ENCODE measurements at places on chromosomes 2 and 18.

- H3K36me3 ChIP-seq: peaks cover 14% of the 10 kb centered on the region
- no peak overlapping the region for H3K4me3 ChIP-seq
- no peaks in the 10 kb centered on the region for H3K27me3 ChIP-seq
- DNase-seq: no peak
These were observed 18.0 kb downstream of the FBXO41 start for GRCh38 chr2:73266061-73266901.

DNA sequence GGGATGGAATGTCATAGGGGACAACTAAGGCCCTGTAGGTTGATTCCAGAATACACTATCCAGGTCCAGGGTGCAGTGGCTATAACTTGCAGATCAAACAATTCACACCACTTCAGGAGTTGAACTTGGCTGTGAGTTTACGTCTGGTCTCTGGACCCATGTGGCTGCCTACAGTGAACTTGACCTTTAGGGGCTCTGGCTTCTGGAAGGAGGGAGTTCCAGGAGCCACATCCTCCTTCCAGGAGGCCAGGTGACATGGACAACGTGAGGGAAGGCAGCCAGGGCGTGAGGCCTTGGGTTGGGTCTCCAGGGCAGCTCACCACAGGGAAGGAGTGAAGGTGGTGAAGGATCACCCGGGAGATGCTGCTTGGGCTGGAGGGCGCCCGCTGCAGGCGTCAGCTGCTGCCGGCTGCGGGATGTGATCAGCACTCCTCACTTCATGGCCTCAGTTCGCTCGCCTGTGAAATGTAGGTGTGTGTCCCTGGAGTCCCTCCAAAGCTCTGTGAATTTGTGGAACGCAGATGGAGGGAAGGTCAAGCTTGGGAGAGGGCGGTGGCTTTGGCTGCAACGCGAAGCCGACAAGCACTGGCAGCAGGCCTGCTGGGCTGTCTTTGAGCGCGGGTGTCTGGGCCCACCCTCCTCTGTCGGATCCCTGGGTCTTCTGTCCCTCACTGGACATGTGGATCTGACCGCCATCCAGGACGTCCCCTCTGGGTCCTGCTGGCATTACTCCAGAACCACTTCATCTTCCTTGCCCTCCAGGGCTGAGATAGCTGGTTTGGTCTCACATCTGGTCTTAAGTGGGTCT is 146.5 kb downstream of the GLI2 start:
- no peak overlapping the region for H3K27ac ChIP-seq
- no peaks in the 10 kb centered on the region for H3K27me3 ChIP-seq
- H3K36me3 ChIP-seq: no peaks in the 10 kb centered on the region
- no peak for DNase-seq
- no peaks in the 10 kb centered on the region for H3K4me1 ChIP-seq
- no peak overlapping the region for H3K4me3 ChIP-seq

- H3K27ac ChIP-seq: no peak overlapping the region
- H3K36me3 ChIP-seq: no peaks in the 10 kb centered on the region
- H3K27me3 ChIP-seq: peaks cover 7% of the 10 kb centered on the region
- no peak for DNase-seq
- H3K4me3 ChIP-seq: no peak overlapping the region
These were observed 759.7 kb upstream of the FANCL start for GRCh38 chr2:59000796-59001195.

DNA sequence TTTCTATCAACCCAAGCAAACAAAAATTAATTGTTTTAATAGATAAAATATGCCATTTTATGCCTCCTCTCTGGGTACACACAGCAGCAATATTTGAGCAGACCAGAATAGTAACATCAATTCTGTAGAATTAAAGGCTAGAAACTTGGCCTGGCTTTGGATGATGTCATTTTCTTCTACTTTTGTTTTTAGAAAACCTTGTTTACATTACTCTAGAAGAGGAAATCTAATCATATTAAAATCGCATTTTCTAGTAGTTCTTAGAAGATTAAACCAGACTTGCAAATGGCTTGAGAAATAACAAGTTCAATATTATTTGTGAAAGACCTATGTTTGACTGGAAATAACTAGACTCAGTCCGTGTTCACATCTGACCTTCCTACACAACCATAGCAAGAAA is 102.3 kb upstream of the RFX8 start:
- DNase-seq: no peak
- peaks cover 2% of the 10 kb centered on the region for H3K27me3 ChIP-seq
- H3K4me1 ChIP-seq: no peaks in the 10 kb centered on the region
- no peak overlapping the region for H3K4me3 ChIP-seq

DNA sequence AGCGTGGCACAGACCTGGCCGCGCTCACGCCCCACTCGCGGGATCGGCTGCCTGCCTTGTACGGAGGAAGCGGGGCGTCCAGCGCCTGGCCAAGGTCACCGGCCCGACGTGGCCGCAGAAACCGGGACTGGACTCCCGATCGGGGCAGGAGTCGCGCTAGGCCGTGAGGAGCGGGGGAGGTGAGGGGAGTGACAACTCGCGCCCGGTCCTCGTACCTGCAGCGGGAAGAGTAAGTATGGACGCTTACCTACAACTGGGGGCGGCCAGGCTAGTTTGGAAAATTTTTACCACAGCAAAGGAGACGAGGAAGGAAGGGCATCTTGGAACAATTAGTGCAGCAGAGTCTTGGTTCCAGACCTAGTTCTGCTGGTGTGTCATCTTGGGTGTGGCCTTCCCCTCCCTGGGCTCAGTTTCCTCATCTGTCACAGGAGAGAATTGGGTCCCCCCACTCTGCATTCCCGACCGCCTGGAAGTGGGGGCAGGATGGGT is 693 bp downstream of the UBE2F start:
- no peaks in the 10 kb centered on the region for H3K27me3 ChIP-seq
- peak overlapping the region; percentile 64 for H3K27ac ChIP-seq
- H3K36me3 ChIP-seq: no peaks in the 10 kb centered on the region
- H3K4me3 ChIP-seq: peak overlapping the region; percentile 76
- peaks cover 22% of the 10 kb centered on the region for H3K4me1 ChIP-seq
- no peak for DNase-seq

All from memory B cell (primary cell).